ENCODE measurements at places on chromosomes 4 and X.

DNA sequence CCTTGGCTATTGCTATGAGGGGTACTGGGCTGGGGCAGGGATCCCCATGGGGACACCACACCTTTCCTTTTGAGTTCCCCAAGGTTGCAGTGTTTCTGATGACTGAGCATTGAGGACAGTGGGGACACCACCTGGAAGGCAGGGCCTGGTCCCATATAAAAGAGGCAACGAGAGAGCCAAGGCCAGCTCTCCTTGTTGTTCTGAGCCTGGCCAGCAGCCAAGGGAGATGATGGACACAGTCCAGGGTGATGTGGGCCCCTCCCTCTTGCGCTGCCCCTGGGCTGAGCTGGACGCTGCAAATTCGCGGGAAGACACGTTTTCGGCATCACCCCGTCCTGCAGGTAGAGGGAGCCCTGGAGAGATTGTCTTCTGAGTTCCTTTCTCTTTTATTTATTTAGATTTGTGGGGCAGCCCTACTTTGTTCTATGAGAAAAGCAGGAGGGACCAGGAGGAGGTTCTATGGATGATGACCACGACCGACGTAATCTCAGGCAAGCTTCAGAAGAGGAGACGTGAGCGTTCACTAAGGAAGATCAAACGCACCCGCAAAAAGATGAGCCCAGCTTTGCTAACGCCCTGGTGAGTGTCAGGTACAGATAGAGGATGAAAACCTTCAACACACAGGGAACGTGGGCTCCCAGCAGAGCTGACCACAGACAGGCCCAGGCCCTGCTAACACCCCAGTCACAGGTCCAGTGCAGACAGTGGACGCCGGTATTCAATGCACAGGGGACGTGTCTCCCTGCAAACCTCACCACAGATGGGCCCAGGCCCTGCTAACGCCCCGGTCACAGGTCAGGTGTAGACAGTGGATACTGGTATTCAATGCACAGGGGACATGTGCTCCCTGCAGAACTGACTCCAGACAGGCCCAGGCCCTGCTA lies 97.4 kb downstream of the SHOX start:
- no peak for DNase-seq

- DNase-seq = no peak
Observed at GRCh38 chr4:67091673-67092072, 453.6 kb downstream of the CENPC start.

GRCh38 chrX:101219864-101220346 lies 319 bp downstream of the DRP2 start:
- DNase-seq = no peak

GRCh38 chr4:114264877-114265291 lies 285.4 kb upstream of the ARSJ start:
- no peak for DNase-seq

DNA sequence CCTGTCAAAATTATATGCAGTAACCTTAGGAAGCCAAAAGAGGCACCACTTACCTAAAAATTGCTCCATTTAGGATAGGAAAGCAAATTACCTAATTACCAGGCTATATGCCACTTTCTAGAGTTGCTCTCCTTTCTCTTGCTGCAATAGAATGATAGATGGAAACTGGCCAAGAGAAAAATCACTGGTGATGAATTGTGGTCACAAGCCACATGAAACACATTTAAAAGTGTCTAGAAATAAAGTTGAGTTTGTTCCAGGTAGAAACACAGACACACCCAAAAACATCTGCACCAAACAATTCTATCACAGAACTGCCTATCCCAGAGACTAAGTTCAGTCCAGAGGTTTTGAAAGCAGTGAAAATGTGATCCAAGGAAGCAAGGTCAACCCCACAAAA lies 337.7 kb downstream of the PCDH19 start:
- DNase-seq = no peak

DNA sequence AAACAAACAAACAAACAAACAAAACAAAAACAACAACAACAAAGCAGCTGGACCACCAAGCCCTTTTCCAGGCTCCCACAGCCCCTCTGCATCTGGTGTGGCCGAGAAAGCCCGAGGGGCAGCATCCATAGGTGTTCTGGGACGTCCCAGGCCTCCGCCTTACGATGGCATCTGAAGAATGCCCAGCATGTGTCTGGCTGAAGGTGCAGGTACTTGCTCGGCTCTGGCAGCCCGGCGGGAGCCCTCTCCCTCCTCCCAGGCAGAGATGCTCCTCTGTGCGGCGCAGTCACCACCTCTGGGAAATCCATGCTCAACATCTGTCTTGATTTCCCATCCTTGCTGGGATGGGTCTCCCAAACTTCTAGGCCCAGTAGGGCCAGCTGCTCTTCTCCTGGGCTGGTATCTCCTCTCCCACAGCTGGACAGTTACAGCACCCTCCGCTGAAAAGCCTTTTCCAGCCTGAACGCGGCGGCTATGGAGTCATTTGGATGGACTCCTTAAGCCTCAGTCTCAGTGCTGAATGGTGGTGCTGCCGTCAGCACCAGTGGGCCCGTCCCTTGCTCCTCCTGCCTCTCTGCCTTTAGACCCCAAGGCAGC lies 4.3 kb downstream of the PSAPL1 start:
- no peak for DNase-seq

DNA sequence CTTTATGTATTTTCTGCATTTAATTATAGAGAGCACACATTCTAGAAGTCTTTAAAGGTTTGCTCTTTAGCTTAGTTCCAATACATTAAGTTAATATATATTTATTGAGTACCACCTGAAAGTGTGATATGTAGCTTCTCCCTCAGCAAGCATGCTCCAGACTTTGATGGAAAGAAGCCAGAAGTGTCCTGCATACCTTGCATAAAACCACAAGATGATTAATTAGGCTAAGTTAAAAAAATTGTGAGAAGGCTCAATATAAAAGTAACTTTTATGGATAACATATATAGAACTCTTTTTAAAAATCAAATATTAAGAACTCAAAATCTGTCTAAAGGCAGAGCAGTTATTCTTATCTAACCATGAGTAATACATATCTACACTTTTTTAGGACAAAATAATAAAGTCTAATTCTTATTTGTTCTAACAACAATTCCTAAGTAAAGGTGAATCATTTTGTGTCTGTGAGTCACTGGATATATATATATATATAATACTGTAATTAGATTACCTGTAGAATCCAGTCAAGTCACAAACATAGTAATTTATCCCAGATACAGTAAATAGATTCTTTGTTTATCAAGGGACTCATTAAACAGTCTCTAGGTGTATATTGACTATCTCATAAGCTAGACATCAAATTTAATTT lies 51.2 kb downstream of the INTS12 start:
- no peak for DNase-seq

- no peak for DNase-seq
Observed at GRCh38 chrX:57232658-57233360, 53.7 kb upstream of the FAAH2 start.

DNA sequence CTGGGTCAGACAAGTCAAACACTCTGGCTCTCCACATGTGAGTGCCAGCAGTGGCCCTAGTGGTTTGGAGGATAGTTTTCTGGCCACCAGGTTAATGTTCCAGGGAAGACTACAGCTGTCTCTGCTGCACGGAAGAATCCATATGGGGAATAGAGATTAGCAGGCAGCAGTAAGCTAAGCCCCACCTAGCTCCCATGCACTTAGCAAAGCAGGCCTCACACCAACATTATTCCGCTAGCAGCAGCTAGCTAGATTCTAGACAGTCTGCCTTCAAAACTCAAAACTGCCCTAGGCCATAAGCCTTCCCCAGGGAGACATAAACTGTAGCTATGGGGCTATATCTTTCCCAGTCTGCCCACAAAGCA lies 203.4 kb downstream of the CHIC1 start:
- DNase-seq = no peak

GRCh38 chr4:2535376-2536192 lies 863 bp upstream of the FAM193A start:
- peak; percentile 23 for DNase-seq

GRCh38 chrX:43493756-43494155 lies 162.3 kb upstream of the MAOA start:
- DNase-seq = no peak

DNA sequence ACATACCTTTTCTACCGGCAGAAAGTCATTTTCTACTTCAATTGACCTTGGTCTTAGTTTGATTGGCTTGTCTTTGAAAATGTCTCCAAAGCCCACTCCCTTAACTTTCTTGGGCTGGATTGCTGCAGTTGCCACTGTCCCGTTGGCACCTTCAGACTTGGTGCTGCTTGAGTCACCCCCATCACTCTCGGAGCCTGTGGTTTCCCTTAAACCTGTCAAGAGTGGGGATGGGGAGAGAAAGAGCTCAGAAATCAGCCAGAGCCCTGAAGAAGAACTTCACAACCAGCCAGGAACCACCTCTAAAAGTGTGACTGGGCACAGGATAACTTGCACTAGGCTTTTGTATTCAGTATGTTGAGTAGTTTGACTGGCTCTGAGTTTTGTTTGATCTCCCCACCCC lies 168.5 kb upstream of the MAP3K15 start:
- no peak for DNase-seq

DNA sequence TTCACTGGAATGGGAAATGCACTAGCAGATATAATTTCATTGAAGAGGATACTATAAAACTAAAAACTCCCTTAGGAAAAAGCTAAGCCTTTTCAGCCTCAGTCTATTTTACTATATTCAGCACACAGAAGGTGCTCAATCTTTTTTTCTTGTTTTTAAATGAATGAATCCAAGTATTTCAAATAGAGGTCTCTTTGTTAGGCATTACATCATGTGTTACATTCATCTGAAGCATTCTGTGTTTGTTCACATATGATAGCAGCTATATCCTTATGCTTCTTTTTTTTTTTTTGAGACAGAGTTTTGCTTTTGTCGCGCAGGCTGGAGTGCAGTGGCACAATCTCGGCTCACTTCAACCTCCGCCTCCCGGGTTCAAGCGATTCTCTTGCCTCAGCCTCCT lies 278.4 kb downstream of the CAMK2D start:
- DNase-seq = no peak

DNA sequence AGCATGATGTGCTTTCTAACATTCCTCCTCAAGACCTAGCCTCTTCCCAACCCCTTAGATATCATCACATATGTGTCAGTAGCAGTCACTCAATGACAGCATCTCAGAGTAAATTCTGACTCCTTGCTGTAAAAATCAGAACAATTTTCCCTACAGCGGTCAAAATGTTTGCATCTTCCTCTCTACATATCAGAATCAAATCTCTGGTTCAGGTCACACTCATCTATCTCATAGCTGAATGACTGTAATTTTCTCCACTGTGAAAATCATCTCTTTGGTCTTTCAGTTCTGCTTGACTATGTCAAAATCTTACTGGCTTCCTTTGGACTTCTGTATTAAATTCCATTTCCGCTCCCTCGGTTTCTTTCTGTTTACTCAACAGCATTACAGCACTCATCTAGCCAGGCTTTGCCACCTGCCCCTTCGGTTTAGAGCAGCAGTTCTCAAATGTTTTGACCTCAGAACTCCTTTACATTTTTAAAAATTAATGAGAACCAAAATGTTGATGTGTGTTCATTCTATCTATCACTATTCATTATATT lies 57.3 kb downstream of the AGA start:
- DNase-seq = no peak

DNA sequence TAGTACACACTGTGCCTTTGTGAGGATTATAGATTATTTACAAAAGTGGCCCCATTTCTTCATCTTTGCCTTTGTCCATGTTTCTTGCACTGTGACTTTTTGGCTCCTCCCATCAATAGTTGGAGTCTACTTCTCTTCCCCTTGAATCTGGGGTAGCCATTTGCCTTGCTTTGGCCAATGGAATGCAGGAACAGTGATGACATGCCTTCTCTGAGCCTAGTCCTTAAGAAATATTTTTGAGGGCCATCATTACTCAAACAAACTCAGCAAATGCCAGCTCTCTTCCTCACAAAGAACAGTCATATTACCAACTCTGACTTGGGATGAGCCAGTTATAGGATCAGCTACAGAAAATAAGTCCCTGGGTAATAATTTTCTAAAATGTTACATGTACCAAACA lies 189.6 kb downstream of the FRMPD4 start:
- no peak for DNase-seq

DNA sequence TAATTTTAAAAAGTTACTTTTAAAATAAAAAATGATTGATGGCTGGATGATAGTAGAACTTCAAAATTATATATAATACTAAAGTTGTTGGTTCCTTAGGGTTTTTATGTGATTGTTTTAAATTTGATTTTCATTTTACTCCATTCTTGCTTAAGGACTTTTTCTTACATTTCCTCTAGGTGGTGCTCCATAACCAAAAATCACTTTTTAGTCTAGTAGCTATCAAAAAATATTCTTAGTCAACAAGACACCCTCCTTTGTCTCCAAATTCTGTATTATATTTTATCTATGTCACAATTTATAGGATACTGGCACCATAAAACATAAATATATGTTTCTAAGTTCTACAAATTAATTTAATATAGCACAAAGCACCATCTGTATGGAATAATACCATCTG lies 67.2 kb upstream of the BRWD3 start:
- DNase-seq = no peak
